Stimulated activated CD8-positive, alpha-beta memory T cell treated with anti-CD3 and anti-CD28 coated beads, Interleukin-4, amount 100 ng/mL, for 48 hours (primary cell): ENCODE measurements at places on chromosomes 5 and 9.

DNA sequence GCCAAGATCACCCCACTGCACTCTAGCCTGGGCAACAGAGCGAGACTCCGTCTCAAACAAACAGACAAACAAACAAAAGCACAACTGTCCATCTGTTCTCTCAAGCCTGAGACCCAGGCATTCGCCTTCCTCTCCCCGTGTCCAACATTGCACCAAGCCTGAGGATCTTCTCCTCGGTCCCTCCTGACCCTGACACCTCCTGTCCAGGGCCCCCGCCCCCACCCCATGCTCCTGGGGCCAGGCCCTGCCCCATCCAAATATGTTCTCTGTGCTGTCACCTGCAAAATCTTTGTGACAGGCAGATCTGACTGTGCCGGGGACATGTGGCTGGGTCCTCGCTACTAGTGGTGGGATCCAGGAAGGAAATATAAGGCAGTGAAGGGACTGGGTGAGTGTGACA is 33.4 kb upstream of the UNC5A start:
- no peak for DNase-seq

DNA sequence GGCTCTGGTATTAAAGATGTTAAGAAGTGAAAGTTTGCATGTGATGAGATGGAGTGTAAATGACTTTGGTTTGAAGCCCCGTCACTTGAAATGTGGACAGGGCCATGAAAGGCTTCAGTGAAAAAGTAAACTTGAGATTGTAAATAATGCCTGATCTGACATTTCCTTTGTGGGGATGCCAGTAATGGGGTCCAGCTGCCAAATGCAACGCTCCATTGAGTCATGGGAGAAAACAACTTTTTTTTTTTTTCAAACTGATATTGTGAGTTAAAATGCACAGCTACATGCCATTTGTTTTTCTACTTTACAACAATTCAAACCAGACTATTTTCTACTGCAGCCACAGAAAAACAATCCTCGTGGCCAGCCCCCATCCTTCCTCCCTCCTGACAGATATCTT is 327.0 kb upstream of the TNC start:
- no peak for DNase-seq

GRCh38 chr5:154390096-154390495 is 55.7 kb upstream of the SAP30L start:
- DNase-seq, result no peak

- no peak for DNase-seq
Observed at GRCh38 chr5:132591145-132591544, 34.4 kb downstream of the RAD50 start.

- peak; percentile 89 for DNase-seq
Observed at GRCh38 chr5:181246276-181247049, 2.8 kb upstream of the RACK1 start.
